ENCODE measurements at places on chromosomes 13 and 19. TPM values are rescaled to one million over a fixed set of nuclear protein-coding genes. Genes with fewer than 3 reads are reported as not detected.

- H3K27ac ChIP-seq: peak overlapping the region; percentile 99
- no peaks in the 10 kb centered on the region for H3K27me3 ChIP-seq
- DNase-seq: no peak
- H3K4me1 ChIP-seq: no peaks in the 10 kb centered on the region
These were observed 384 bp downstream of the TRAPPC2B start for GRCh38 chr19:57363688-57364181.

DNA sequence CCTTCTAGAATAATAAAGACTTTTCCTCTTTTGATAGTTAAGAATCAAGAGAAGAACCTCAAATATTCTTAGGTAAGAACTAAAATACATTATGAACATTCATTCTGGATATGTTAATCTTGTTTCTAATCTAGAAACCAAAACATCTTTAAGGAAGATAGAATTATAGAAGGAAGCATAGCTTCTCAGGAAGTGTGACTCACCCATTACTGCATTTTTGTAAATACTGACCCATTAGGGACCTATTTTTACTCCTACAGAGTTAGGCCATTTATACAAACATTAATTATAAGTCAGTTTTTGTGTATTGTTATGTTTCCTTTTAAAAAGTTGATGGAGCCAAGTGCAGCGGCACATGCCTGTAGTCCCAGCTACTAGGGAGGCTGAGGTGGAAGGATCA, 147.1 kb downstream of the NUFIP1 start:
- no peak overlapping the region for H3K27ac ChIP-seq
- no peak overlapping the region for H3K4me3 ChIP-seq
- H3K4me1 ChIP-seq: no peaks in the 10 kb centered on the region
- H3K36me3 ChIP-seq: no peaks in the 10 kb centered on the region
- no peaks in the 10 kb centered on the region for H3K27me3 ChIP-seq
- DNase-seq: no peak

DNA sequence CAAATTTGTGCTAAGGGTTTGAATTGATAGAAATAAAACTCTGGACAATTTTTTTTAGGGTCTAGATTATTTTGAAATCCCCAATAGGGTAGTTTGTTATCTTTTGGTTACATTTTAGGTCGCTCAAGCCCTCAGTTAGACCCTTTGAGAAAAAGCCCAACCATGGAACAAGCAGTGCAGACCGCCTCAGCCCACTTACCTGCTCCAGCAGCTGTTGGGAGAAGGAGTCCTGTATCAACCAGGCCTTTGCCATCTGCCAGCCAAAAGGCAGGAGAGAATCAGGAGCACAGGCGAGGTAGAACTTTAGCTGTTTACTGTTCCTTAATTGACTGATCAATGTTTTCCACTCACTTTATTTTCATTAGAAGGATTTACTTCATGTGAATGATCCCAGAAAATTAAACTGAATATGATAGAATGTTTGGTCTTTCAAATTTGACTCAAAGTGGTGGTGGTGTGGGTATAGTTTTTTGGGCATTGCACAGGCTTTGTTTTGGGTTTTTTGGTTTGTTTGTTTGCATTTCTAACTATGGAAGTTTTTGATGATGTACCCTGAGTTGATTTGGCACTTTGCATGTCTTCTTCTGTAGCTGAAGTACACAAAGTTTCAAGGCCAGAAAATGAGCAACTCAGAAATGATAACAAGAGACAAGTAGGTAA, 39.2 kb upstream of the GARRE1 start:
- H3K4me1 ChIP-seq: no peaks in the 10 kb centered on the region
- H3K4me3 ChIP-seq: no peak overlapping the region
- H3K27me3 ChIP-seq: no peaks in the 10 kb centered on the region
- H3K27ac ChIP-seq: no peak overlapping the region
- DNase-seq: no peak
- no peaks in the 10 kb centered on the region for H3K36me3 ChIP-seq

- no peaks in the 10 kb centered on the region for H3K36me3 ChIP-seq
- peak; percentile 86 for DNase-seq
- H3K4me3 ChIP-seq: peak overlapping the region; percentile 82
- peaks cover 5% of the 10 kb centered on the region for H3K4me1 ChIP-seq
These were observed 47.3 kb upstream of the SHKBP1 start for GRCh38 chr19:40529093-40529954.

DNA sequence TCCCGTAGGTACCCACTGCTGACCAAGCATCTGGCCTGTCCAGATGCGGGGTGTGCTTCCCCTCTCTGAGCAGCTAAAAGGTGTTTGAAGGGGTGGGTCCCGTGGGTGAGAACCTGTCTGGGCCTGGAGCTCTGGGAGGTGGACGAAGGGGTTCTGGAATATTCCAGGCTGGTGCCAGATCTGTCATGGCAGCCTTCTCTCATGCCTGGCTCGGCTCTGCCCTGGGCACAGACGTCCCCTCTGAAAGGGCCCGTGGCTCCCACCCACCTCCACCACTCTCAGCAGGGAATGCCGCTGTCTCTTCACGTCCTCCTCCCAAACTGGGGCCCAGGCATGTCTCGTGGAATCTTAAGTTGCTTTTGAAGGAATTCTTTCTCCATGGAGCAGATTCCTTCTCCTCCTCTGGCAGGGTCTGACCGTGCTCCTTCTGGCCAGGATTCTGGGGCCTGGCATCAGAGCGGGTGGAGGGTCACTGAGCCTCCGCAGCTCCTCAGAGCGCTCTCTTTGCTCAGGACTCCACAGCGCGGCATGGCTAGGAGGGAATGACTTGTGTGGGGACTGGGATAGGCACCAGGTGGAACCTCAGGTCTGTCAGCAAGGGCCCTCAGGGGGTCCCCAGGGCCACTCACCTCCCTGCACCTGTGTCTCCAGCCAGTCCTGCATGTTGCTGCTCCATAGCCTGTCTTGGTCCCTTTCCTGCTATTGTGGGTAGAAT, 5.9 kb upstream of the MCF2L start:
- no peaks in the 10 kb centered on the region for H3K27me3 ChIP-seq
- H3K4me1 ChIP-seq: no peaks in the 10 kb centered on the region
- H3K4me3 ChIP-seq: no peak overlapping the region

GRCh38 chr13:110161112-110161882, 145.7 kb downstream of the COL4A1 start:
- no peaks in the 10 kb centered on the region for H3K36me3 ChIP-seq
- no peak overlapping the region for H3K4me3 ChIP-seq
- H3K27me3 ChIP-seq: no peaks in the 10 kb centered on the region
- H3K27ac ChIP-seq: no peak overlapping the region
- no peaks in the 10 kb centered on the region for H3K4me1 ChIP-seq

DNA sequence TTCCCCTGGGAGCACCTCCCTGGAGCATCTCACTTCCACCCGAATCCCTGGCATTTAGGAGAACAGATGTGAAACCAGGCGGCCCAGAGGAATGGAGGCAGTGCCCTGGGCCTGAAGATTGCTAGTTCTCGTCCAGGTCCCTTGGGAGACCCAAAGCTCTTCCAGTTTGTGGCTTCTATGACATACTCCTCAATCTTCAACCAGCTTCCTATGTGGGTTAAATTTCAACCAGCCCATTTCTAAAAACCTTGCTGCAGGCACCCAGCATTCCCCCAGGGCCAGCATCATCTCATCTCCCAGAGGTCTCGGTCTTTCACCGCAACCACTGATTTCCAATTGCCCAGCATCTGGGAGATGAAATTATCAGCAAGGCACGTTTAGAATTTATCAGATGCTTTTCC, 46.0 kb upstream of the STK24 start:
- no peaks in the 10 kb centered on the region for H3K36me3 ChIP-seq
- H3K4me3 ChIP-seq: no peak overlapping the region
- no peaks in the 10 kb centered on the region for H3K4me1 ChIP-seq

DNA sequence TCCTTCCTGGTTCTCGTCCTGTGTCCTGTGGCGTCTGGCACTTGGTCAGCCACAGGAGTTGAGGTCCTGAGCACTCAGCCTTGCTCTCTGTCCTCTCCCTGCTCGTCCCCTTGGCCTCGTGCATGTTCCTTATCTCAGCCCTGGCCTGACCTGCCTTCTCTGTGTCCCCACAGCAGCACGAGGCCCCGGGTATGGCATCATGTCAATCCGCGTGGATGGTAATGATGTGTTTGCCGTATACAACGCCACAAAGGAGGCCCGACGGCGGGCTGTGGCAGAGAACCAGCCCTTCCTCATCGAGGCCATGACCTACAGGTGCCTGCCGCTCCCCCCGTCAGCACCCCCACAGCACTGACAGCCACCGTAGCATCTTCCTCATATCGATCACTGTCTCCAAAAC, 4.7 kb downstream of the B3GNT8 start:
- no peak overlapping the region for H3K4me3 ChIP-seq
- H3K27ac ChIP-seq: no peak overlapping the region
- no peak for DNase-seq
- H3K4me1 ChIP-seq: no peaks in the 10 kb centered on the region

DNA sequence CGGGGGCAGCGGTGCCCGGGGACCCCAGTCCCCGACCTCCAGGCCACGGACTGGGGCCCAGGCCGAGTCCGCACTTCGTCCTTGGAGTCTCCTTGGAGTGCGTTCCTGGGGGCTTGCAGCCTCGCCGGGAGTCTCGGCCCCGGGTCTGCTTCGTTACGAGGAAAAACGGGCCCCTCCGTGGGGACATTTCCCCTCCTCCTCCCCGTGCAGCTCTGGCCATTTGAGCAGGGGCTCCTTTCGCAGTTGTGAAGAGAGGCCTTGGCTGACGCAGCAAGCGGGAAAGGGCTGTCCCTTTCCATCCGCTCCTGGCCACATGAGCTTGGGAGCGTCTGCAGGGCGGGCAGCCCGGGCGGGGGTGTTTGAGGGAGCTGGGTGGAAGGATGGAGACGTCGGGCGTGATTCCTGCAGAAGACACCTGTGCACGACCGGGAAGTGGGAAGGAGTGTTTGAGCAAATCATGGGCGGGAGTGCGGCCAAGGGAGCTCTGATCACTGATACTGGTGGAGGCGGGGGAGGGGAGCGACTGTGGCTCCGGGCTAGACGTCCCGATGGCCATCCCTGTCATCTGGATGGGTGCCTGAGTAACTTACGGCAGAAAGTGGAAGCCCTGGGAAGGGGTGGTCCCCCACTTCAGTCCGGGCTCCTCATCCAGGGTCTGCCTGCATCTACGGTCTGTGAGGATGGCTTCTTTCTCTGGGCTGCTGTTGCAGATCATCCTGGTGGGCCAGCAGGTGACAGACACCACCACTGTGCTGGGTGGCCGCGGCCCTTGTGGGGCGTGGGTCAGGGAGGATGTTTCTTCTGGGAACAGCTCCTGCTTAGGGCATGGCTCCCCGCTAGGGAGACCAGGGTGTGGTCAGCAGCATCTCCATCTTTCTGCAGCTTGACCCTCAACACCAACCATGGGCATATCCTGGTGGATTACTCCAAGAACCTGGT, 736 bp downstream of the GPI start:
- H3K36me3 ChIP-seq: no peaks in the 10 kb centered on the region
- peak overlapping the region; percentile 95 for H3K4me3 ChIP-seq
- no peaks in the 10 kb centered on the region for H3K27me3 ChIP-seq
- H3K27ac ChIP-seq: peak overlapping the region; percentile 81

GRCh38 chr19:11480715-11481533, at the start of gene ELAVL3:
Gene ELAVL3 (minus strand): TSS chr19:11481046. CDS start chr19:11480608, 438 bp downstream.
- DNase-seq: no peak
- peak within 1 kb of the TSS; percentile 42 for H3K4me3 ChIP-seq
- no peak within 1 kb of the TSS for H3K27ac ChIP-seq
- peaks cover 6% of the 10 kb centered on the region for H3K4me1 ChIP-seq
- H3K36me3 ChIP-seq: no peaks in the 10 kb centered on the region
- peaks cover 53% of the 10 kb centered on the region for H3K27me3 ChIP-seq

GRCh38 chr19:56071151-56071550, 49.9 kb downstream of the ZNF787 start:
- no peak overlapping the region for H3K27ac ChIP-seq
- DNase-seq: no peak
- H3K4me3 ChIP-seq: no peak overlapping the region
- H3K4me1 ChIP-seq: peaks cover 5% of the 10 kb centered on the region
- H3K36me3 ChIP-seq: no peaks in the 10 kb centered on the region

GRCh38 chr13:51713807-51714206, 90.2 kb downstream of the DHRS12 start:
- no peaks in the 10 kb centered on the region for H3K36me3 ChIP-seq
- no peak for DNase-seq
- no peak overlapping the region for H3K27ac ChIP-seq
- no peak overlapping the region for H3K4me3 ChIP-seq
- H3K27me3 ChIP-seq: no peaks in the 10 kb centered on the region

- no peaks in the 10 kb centered on the region for H3K36me3 ChIP-seq
- no peaks in the 10 kb centered on the region for H3K27me3 ChIP-seq
- H3K27ac ChIP-seq: peak overlapping the region; percentile 100
- H3K4me3 ChIP-seq: no peak overlapping the region
- H3K4me1 ChIP-seq: no peaks in the 10 kb centered on the region
- DNase-seq: no peak
These were observed 2.7 kb upstream of the INAFM1 start for GRCh38 chr19:47271949-47272348.

- no peak for DNase-seq
- no peaks in the 10 kb centered on the region for H3K36me3 ChIP-seq
- no peak overlapping the region for H3K27ac ChIP-seq
These were observed 158.8 kb upstream of the SPRY2 start for GRCh38 chr13:80499536-80500290.

DNA sequence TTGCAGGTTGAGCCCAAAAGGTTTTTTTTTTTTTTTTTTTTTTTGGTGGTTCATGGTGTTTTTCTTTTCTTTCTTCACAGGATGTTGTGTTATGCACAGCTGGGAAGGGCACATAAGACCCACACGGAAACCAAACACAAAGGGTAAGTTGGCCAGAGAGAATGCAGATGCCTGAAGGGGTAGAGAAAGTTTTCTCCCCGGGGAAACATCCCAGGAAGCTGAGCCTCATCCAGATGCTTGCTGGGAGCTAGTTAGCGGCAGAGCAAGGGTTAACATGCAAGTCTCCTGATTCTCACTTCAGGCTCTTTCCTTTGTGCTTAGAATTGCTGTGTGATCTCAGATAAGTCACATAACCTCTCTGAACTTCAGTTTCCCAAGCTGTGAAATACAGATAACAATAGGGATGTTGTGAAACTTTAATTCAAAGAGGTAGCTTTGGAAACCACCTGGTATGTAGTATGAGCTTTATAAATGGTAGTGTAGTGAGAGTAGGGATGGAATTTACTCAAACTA, 3.1 kb downstream of the ADGRE1 start:
- H3K27me3 ChIP-seq: peaks cover 20% of the 10 kb centered on the region
- no peak overlapping the region for H3K27ac ChIP-seq

FAM216B gene
- total RNA-seq: not detected

NTN5 gene
- 0.64 TPM for total RNA-seq

RFPL4A gene
- total RNA-seq: not detected

OR7G1 gene
- not detected for total RNA-seq

PCDH20 gene
- 0.64 TPM for total RNA-seq

ZNF610 gene
- 1.1 TPM for total RNA-seq

ZSCAN4 gene
- not detected for total RNA-seq

PSG5 gene
- not detected for total RNA-seq

Measured in breast epithelium (tissue), 4 donors.